ENCODE measurements at places on chromosomes 5 and 9.

DNA sequence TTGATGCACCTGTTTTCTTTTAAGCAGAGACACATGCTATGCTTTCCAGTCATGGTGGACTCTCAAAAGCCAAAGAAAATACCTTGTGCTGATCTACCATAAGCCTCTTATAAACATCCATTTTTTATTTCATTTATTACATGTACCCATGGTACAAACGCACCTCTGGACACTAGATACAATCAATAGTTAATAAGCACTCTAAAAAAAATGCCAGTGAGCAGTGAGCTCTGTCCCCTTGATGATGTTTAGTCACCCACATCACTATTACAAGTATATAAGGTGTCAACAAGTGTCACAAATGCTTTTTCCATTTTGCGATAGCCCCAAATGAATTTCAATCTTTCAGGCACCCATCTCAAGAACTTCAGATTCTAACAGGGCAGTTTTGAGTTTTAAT, 5.9 kb downstream of the KLF4 start:
- DNase-seq, result peak; percentile 30

- peak; percentile 31 for DNase-seq
These were observed 42.1 kb downstream of the SEC61B start for GRCh38 chr9:99264070-99264680.

- no peak for DNase-seq
These were observed 68.2 kb upstream of the RAD23B start for GRCh38 chr9:107214915-107215314.

DNA sequence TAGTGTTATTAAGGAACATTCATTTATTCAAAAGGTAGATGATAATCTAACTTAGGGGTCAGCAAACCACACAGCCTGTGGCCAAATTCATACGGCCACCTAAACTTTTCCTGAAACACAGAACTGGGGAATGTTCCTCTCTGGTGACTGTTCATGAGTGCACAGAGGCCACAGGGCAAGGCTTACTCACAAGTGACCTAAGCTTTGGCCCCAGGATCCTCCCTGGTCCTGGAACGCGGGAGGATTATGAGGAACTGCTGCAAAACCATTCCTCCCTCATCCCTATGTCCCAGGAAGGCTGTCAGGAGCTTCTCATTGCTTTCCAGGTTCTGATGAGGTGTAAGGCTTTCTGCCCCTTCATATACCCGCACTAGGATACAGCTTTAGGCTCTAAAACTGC, 397.6 kb downstream of the SEMA5A start:
- peak; percentile 75 for DNase-seq

GRCh38 chr5:861442-862366, 10.9 kb upstream of the ZDHHC11 start:
- DNase-seq, result no peak

- DNase-seq, result peak; percentile 82
These were observed 194.8 kb upstream of the SLC30A5 start for GRCh38 chr5:68898951-68899471.

DNA sequence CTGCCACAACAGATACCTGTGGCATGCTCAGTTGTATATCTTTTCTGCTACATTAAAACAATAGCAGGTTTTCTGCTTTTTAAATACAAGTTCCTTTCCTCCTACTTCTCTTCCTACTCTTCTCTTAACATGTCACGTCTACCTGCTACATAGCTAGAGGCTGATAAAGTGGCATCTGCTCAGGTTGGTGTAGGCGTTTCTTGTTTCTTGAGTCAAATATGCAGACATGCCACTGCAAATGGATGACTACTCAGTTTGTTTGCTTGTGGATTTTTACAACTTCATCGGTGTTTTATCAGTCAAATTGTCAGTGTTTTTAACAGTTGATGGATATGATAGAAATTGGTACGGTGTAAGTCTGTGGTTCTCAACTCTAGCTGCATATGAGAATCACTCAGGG, 525.7 kb downstream of the TLE4 start:
- no peak for DNase-seq

DNA sequence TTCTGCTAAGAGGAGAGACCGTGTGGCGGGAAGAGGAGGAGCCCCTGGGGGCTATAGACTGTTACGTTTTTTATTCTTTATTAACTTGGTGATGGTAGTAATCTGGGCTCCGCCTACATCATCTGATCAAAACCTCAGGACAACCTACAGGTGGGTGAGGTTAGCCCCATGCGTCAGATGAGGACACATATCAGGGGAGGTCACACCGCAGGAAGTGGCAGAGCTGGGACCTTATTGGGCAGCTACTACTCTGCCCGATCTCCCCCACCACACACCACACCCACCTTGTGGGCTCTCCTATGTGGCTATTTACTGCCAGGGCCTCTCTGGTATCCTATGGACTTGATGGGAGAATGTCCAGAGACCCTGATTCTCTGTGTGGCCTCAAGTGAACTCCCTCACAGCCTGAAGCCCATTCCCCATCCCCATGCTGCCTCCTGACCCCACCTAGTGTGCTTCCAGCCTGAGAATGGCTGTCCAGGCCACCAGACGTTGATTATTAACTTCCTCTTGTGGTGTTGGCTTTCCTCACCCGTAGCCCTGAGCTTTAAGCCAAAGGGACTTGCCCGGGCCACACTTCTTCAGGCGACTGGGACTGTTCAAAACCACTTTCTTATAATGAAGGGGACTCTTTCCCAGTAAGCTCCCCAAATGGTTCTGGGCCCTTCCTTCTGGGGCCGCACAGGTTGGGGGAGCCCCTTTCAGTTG, 8.2 kb downstream of the UNC5A start:
- DNase-seq, result no peak

- peak; percentile 85 for DNase-seq
These were observed 23.1 kb upstream of the NSMF start for GRCh38 chr9:137482094-137482781.

- peak; percentile 20 for DNase-seq
These were observed 141.2 kb upstream of the ASTN2 start for GRCh38 chr9:117555964-117556629.

GRCh38 chr9:116873937-116874914, 187.1 kb downstream of the TRIM32 start:
- no peak for DNase-seq

DNA sequence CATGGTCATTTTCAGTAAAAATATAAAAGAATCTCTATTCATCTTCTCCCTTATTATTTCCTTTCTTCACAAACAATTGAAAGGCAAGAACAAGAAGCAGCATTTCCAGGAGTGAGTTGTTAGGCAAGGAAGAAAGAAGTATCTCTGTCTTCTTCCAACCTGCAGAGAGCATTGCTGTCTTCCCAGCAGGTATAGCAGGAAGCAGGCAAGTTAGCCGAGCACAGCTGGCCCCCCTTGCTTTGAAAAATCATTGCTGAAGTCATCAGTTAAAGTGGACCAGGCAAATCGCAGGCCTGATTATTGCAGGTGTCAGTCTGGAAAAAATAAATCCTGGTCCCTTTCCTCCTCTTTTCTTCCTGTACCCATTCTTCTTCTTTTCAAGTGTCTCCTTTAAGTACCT, 353.1 kb upstream of the BRINP1 start:
- no peak for DNase-seq

- no peak for DNase-seq
These were observed at the start of gene AGPAT2 for GRCh38 chr9:136686794-136687711. AGPAT2 (minus strand) TSS chr9:136687457; CDS start chr9:136687357, 100 bp downstream.

DNA sequence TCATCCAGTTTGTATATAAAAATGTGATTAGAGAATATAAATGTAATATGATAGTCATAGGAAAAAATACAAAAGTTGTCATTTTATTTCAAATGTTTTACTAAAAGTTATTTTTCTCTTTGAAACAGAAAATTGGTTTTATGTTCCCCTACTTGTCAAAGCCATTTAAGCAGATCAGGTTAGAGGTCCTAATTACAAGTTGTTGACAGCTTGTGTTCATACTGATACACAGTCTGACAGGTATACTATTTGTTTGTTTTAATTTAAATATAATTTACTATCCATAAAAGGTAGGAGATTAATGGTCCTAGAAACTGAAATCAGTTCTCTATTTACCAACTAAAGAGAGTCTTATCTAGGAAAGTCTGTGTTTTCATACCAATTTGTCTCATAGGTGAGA, 250.4 kb upstream of the TMEM161B start:
- DNase-seq, result no peak

GRCh38 chr5:135944967-135945560, 9.7 kb downstream of the LECT2 start:
- DNase-seq, result peak; percentile 90

- DNase-seq, result no peak
These were observed 110.6 kb downstream of the SVEP1 start for GRCh38 chr9:110468950-110469349.

DNA sequence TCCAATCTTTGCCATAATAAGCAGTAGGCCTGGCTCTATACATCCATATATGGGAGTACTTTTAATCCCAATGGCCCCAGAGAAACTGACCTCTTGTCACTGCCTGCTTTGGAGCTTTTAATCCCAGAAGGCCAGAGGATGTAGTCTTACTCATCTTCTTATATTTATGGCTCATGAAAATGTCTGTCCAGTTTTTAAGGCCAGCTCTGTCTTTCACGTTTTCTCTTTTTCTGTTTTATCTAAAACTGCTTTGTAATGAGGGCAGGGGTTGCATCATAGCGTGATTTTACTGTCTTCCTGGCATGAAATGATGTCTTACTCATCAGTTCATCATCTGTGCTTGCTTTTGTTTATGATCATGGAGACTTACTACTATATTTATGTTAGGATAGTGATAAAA, 1094.9 kb downstream of the MAT2B start:
- DNase-seq, result peak; percentile 76

GRCh38 chr5:9201011-9201410, 344.9 kb downstream of the SEMA5A start:
- no peak for DNase-seq

GRCh38 chr5:129046151-129046550, 48.4 kb upstream of the ISOC1 start:
- peak; percentile 57 for DNase-seq

- no peak for DNase-seq
These were observed 26.2 kb downstream of the RAD23B start for GRCh38 chr9:107309271-107309670.

GRCh38 chr5:89011778-89012711, 129.1 kb upstream of the MEF2C start:
- DNase-seq, result no peak

- DNase-seq, result no peak
These were observed 84.7 kb upstream of the TNFAIP8 start for GRCh38 chr5:119270960-119271757.

DNA sequence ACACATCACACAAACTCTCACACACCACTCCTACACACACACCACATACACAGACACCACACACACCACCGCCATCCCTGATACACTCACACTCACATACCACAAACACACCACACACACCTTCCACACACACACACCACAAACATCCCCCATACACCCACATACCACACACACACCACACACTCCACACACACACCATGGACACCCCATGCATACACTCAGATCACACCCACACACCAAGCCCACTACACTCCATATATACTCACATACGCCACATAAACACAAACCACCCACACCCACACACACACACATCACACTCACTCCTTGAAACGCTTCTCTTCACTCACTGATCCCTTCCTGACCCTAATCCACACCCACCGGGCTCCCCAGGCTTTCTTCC, 9.1 kb upstream of the ANKRD18A start:
- no peak for DNase-seq

DNA sequence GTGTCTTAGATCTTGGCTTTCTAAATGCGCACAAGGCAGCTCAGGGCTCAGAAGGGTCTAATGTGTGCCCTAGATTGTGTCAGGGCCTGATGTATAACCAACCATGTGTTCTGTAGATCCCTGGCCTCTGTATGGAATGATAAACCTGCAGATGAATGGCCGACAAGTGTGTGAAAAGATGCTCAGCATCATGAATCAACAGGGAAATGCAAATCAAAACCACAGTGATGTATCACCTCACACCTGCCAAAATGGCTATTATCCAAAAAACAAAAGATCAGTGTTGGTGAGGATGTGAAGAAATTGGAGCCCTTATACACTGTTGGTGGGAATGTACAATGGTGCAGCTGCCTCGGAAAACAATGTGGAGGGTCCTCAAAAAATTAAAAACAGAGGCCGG, 489.8 kb downstream of the SEMA5A start:
- peak; percentile 41 for DNase-seq

- DNase-seq, result no peak
These were observed 6.1 kb upstream of the TNIP1 start for GRCh38 chr5:151086905-151087360.

- peak; percentile 87 for DNase-seq
These were observed 15.6 kb upstream of the IRF1 start for GRCh38 chr5:132506094-132506692.

DNA sequence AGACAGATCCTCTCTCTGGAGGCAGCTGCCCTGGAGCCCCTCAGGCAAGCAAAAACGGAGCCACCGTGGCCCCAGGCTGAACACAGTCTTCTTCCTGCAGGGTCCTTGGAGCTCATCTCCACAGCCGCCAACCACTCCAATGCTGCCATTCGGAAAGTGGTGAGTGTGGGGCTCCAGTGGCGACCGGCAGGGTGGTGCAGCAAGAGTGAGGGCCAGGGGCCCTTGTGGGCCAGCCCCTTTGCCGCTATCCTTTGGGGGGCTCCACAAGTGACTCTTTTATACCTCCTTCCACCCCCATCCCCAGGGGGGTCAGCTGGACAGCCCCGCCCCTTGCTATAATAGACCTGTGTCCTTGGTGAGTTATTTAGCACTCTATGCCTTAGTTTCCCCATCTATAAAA, 47.4 kb upstream of the SUSD3 start:
- DNase-seq, result no peak

DNA sequence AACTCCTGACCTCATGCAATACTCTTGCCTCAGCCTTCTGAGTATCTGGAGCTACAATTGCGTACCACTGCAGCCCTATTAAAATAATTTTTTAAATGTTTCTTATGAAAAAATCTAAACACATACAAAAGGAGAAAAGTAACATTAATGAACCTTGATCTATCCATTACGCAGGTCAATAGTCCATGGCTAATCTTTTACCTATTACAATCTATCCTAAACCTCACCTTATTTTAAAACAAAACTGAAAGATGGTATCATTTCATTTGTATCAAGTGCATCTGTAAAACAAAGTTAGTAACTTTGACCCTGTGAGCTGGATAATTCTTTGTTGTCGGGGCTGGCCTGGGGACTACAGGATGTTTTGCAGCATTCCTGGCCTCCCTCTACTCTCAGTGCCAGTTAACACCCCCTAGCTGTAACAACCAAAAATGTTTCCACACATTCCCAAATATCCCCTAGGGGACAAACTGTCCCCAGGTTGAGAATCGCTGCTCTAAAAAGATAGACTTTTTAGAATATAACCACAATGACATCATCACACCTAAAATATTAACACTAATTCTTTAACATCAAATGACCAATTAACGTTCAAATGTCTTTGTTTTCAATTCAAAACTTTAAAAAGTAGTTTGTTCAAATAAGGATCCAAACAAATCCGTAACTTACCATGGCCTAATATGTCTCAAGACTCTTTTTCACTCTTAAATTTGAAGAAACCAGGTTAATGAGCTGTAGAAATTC, 54.8 kb downstream of the RNF38 start:
- no peak for DNase-seq

DNA sequence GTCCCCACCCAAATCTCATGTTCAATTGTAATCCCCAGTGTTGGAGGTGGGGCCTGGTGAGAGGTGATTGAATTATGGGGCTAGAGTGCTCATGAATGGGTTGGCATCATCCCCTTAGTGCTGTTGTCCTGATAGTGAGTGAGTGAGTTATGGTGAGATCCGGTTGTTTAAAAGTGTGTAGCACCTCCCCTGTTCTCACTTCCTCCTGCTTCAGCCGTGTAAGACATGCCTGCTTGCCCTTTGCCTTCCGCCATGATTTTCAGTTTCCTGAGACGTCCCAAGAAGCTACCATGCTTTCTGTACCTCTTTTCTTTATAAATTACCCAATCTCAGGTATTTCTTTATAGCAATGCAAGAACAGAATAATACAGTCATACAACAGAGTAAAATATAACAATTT, 742 bp upstream of the LECT2 start:
- no peak for DNase-seq

All from fibroblast of mammary gland (primary cell).